T-cell (primary cell): ENCODE measurements at places on chromosomes 3 and 15.

GRCh38 chr3:101501783-101502182 lies 11.2 kb downstream of the SENP7 start:
- DNase-seq = no peak

GRCh38 chr3:48756640-48757039 lies 39.6 kb upstream of the IP6K2 start:
- no peak for DNase-seq

DNA sequence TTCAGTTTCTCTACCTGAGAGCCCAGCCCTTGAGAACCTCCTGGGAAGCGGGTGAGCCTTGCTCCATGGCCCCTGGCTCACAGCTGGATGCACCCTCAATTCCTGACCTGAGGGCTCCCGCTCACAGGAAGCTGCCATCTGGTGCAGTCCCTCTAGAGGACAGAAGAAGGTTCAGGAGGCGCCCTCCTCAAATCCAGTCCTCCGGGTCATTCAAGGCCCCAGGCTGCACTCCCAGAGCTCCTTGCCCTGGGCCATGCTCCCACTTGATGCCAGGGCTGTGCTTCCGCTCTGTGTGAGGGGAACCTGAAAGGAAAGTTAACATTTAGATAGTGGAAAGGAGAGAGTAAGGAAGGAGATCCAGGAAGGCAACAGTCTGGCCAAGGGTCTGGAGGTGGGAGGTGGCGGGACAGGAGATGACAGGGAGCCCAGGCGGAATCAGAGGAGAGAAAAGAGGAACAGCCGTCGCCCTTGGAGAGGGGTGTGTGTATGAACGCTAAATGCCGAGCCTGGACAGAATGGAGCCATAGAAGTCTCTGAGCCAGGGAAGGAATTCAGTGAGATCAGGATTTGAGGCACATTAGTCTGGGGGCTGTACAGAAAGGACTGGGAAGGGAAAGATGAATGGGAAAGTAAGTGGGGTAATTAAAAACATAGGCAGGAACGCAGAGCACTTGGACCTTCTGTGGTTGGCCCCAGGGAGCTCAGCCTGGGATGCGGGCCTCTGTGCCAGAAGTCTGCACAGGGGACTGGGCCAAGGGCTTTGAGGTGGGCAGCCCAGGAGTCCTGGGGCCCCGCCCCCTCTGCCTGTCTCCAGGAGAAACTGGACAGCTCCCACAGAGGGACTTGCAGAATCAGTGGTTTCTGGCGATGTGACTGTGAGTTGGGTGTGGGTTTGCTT lies 26.1 kb downstream of the TBC1D21 start:
- DNase-seq = no peak

GRCh38 chr3:119841808-119842471 lies 60.0 kb downstream of the NR1I2 start:
- DNase-seq = no peak

DNA sequence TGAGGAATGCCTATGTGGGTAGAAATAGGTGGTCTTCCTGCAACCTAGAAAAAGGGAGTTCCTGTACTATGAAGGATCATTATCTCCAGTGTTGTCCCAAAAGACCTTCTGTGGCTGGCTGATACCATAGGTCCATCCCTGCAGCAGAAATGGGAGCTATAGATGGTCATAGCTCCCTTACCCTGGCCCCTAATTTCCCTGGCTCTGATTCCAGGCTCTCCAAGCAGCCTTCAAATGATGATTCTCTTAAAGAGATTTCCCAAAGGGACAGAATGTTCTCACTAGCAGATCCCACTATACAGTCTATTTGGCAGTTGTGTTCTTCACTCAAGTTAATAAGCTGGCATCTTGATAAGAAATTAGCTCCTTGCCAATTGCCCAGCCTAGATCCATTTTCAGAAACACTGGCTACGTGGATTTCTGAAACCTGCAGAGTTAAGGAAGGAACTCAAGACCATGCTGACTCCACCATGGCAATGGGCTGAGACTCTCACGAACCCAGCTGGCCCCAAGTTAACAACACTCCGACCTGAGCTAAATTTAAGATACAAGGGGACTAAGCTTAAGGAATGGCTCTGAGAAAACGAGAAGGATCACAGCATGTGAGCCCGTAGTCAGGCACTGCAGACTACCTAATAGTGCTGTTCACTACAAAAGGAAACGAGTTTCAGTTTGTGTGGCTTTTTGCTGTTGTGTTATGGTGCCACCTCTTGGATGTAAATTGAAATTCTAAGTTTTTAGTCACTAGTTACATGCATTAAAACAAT lies 11.4 kb downstream of the C15orf40 start:
- DNase-seq = no peak

- no peak for DNase-seq
Measured at GRCh38 chr15:45616901-45617323, 17.9 kb upstream of the SQOR start.

- no peak for DNase-seq
Measured at GRCh38 chr3:13165576-13165975, 92.3 kb upstream of the IQSEC1 start.
